ENCODE measurements at places on chromosomes 16 and 17.

- no peak for DNase-seq
Measured at GRCh38 chr16:19210280-19210924, 42.4 kb downstream of the SYT17 start.

DNA sequence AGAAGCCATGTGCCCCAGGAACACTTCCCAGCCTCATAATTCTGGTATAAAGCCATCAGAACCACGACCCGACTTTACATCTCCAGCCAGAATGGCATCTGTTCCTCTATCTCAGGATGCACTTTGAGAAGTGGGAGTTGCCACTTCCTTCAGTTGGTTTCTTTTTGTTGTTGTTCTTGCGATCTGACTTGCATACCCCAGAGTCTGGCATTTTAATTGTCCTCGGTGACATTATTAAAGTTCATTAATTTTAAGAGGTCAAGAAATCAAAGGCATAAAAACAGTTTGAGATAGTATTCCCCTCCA is 13.5 kb downstream of the MARCHF10 start:
- no peak for DNase-seq

DNA sequence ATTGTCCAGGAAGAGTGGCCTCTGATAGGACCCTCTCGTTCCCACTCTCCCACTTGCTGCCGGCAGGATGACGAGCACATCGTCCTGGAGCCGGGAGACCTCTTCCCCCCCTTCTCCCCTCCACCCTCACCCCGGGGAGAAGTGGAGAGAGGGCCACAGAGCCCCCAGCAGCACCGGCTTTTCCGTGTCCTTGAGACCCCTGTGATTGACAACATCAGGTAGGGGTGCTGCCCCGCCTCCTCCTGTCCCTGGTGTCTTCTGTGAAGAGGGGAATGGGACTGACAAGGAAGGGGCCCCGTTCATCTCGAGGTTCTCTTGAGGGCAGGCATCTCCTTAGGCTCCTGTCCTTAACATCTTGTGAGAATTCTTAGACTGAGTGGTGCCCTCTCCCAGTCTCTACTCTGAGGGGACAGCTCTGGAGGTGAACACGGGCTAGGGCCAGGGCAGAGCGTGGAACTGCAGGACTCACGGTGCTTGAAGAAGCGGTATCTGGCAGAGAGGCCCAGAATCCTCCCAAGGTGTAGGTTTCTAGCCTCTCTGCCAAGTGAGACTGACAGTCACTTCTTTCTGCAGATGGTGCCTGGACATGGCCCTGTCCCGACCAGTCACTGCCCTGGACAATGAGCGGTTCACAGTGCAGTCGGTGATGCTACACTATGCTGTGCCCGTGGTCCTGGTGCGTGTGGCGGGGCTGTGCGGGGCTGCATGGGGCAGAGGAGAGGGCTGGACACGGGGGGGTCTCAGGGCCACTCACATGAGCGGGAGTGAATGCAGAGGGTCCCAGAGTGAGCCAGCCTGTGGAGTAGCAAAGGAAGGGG is 26.4 kb downstream of the CASKIN2 start:
- no peak for DNase-seq

DNA sequence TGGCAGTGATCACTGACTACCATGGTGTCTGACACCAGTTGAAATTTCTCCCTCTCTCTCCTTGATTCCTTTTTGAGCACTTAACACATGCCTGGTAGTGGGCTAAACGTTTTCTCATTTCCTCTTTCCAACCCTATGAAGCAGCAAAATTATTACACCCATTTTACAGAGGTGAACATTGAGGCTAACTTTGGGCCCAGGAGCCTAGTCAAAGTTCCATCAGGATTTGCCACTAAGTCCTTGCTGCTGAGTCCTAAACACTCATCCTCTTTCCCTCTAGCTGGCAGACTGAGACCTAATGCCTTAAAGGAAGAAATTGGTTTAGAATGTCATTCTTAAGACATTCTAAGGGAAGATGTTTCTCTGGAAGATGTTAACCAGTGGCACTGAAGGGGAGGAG is 74.7 kb upstream of the IRX3 start:
- no peak for DNase-seq

DNA sequence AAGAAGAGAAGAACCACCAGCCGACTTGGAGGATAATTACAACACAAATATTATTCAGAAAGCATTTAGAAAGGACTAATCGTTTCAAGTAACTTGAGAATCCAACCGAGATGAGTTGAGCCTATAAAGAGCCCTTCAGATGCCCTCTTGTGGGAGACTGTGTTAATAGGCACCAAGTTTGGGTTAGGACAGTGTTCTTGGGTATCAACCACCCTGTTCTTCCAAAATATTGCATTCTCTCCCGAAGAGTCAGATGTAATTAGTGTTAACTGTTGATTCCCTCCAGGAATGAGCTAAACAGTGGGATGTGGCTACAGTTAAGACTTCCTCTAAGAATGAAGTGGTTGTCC is 87.8 kb upstream of the NOL11 start:
- no peak for DNase-seq

GRCh38 chr17:19412984-19413383 is 2.0 kb downstream of the RNF112 start:
- no peak for DNase-seq

GRCh38 chr17:66417300-66417719 is 114.9 kb downstream of the PRKCA start:
- DNase-seq, result no peak

DNA sequence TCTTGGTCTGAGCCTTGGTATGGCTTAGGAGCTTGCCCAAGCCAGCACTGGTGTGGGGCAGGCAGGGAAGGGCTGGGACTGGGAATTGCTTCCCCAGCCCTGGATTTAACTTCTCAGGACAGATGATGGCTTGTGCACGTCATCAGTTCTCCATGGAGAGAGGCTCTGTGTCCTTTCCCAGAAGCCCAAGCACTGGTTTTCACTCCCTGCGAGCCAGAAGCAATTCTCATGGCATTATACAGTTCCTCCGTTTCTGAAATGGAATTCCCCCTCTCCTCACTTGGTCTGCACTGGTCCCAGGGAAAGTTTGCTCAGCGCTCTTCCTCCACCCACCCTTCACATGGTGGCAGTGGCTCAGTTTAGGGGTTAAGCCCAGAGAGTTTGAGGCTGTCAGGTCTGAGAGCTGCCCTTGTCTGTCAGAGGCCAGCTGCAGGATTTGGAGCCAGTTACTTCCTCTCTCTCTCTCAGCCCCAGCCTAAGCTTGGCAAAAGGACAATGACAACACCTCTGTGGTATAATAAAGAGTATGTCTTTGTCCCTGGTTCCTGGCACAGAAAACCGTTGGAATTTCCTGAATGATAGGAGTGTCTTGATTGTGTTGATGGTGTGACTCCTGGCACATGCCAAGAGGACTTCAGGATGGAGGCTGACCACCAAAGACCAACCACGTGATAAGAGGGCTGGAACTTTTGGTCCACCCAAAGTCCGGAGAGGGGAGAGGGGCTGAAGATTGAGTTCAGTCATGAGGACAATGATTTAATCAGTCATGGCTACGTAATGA is 219.6 kb upstream of the TNRC6C start:
- DNase-seq, result no peak

GRCh38 chr17:41315814-41316445 is 420 bp upstream of the KRTAP17-1 start:
- no peak for DNase-seq

DNA sequence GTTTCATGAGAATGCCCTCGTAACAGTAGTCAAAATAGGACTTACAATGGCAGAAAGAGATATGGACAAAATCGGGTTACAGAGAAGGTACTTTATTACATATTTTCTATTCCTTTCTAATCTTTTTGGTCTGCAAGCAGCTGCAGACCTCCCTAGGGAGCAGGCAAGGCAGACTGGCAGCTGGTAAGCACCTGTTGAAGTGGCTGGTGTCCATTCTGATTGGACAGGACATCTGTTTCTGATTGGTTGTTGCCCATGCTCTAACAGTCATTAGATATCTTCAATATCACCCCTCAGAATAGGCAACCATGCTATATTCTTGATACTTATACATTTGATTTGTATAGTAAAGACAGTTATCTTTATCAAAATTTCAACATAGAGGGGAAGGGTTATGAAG is 606.3 kb downstream of the KCNJ2 start:
- no peak for DNase-seq

DNA sequence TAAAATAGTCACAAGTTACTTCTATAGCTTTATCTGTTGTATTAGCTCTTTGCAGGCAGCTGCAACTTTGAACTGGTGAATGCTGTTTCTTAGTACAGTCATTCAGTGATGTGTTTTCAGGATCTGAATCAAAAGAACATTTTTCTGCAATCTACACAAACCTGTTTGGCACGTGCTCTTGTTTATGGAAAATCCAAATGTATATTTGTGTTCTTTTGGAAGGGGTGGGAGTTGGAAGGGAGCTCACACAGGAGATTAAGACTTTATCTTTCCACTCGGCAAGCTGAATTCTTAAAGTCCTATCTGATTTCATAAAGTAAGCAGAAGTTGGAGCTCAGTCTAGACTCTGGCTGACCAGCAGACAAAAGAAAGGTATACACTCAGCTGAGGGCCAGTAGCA is 300.2 kb downstream of the MAP2K6 start:
- DNase-seq, result no peak

DNA sequence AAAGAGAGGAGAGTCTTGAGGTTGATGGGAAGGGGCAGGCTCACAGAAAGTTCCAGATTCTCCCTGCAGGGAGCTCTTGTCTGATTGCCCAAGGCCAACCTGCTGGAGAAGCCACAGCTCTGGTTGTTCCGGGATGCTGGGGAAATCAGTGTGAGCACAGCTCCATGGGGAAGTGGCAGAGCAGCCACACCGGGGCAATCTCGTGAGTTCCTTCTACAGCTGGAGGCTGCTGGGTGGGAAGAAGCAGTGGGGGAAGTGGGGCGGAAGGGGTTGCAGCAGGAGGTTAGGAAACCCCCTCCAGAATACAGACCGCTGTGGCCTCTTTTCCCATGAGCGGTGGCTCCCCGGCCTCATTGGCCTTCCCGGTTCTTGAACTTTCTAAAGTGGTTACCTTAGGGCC is 34.0 kb downstream of the KIAA0513 start:
- DNase-seq, result no peak

DNA sequence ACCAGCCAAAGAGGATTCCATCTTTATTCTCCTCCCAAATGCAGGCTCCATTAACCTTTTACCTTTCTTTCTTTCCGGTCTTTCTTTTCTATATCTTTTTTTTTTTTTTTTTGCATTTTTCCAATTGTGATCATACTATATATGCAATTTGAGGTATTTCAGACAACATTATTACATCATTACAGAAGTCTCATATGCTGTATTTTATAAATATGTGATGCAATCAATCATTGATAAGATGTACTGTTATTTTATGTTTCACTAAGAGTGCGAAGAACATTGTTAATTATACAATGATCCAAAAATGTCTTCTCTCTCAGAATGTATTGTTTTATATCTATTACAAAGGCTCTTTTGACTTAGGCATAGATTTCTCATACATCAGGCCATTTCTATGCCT is 683.1 kb downstream of the WWOX start:
- no peak for DNase-seq

DNA sequence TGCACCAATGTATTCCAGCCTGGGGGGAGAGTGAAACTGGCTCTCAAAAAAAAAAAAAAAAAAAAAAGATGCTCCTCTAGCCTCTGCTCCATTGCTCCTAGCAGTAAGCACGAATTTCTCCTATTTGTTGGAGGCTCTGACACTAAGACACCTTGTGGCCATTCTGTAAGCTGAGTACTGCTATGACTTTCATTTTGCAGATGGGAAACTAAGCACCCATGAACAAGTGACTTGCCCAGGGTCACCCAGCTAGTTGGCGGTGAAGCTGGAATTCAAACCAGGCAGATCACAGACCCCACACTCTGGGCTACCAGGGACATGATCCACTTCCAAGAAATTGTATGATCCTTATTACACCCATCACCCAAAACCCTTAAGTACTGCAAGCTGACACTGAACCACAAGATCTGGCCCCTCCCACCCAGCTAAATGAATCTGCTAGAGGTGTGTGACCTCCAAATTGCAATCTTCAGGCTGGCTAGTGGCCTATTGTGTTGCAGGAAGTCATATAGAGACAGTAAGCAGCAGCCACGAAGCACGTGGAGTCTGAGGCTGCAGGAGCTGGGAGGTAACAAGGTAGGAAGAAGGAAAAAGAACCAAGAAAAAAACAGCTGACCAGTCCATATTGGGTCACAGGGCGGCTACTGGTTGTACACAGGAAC is 209.4 kb downstream of the XYLT1 start:
- DNase-seq, result no peak

- no peak for DNase-seq
Measured at GRCh38 chr16:25912321-25912720, 220.6 kb downstream of the HS3ST4 start.

DNA sequence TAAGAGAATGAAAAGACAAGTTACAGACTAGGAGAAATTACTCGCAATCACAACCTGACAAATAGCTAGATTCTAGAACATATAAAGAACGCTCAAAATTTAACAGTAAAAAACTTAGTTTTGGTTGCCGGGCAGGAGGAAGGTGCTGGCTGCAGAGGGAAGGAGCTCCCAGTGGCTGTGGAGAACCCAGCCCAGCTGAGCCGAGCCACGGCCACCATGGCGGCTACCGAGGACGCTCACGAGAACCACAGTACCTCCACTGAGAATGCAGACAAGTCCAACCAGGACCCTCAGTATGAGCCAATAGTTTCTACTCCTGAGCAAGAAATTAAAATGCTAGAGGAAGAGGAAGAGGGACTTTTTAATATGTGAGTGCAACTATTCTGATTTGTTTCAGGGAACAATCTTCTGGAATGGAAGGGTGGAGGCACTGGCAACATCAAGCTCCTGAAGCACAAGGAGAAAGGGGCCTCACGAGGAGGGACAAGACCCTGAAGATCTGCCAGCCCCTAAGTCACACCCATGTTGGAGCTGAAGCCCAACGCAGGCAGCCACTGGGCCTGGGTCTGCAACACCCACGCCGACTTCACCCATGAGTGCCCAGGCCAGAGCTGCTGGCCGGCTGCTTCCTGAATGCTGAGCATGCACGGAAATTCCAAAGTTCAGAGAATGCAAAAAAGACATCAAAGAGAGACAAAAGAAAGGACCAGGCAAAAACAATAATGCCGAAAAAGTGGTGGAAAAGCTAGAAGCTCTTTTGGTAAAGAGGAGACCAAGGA is 55.0 kb downstream of the DNAH17 start:
- DNase-seq, result no peak

DNA sequence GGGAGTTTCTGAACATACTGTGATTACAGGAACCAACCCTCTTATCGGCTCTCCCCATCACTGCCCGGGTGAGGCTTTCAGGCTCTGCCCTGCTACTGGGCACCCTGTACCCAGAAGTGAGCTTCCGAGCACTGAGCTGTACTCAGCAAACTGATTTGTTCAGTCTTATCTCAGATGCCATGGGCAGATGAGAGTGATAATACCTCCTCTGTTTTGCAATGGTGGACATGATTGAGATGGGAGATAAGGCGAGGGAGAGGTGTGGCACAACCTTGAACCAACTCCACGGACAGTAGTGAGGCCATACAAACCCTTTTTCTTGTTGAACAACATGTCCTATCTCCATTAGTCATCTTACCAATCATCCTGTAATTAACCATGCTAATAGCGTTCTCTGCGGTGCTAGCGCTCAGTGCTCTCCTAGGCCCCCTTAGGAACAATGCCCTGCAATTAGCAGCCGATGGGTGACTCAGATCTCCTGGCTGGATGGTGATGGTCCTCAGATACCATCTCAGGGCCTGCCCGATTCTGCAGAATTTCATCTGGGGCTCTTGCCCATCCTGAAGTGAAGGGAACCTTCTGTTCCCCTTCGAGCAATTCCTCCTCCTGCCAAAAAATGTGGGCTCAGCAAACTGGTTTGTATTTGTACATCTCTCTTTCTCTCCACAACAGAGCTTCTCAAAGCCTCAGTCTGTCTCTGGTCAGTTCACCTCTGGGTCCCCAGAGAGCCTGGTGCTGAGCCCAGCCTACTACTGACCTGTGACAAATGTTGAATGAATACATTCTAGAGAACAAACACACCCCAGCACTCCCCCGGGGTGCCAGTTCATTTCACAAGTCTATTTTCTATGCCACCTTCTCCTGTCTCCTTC is 139.3 kb upstream of the IRX3 start:
- DNase-seq, result no peak
